Neural crest cell (in vitro differentiated cells): ENCODE measurements at places on chromosomes 16 and 17. TPM values are rescaled to one million over a fixed set of nuclear protein-coding genes. Genes with fewer than 3 reads are reported as not detected.

- H3K27ac ChIP-seq = no peak overlapping the region
- DNase-seq = no peak
- H3K36me3 ChIP-seq = peaks cover 18% of the 10 kb centered on the region
- H3K4me1 ChIP-seq = peaks cover 9% of the 10 kb centered on the region
- H3K27me3 ChIP-seq = no peaks in the 10 kb centered on the region
These were observed 21.1 kb downstream of the CDR2 start for GRCh38 chr16:22353191-22353919.

GRCh38 chr16:88479793-88480760 is 27.0 kb downstream of the ZFPM1 start:
- H3K4me3 ChIP-seq = no peak overlapping the region
- no peak for DNase-seq

DNA sequence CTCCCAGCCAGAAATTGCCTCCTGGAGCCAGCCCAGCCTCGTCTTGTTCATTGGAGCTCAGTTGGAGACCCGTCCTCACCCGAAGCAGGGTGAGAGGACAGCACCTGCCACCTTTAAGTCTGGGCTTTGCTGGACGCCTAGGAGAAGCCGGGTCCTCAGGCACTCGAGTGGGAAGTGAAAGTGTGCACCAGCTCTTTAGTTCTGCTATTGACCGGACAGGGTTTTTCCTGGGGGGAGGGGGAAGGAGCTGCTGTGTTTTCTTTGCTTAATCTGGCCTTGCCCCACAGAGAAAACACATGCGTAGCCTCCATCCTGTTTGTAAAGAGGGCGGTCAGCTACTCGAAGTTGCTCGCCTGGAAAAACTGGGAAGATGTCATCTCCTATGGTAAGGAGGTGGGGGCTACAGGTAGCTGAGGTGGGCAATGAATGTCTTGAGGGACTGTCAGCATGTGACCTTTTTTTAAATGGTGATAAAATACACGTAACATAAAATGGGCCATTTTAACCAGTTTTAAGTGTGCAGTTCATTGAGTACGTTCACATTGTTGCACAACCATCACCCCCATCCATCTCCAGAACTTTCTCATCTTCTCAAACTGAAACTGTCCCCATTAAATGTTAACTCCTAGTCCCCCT is 34.4 kb downstream of the CMIP start:
- peaks cover 45% of the 10 kb centered on the region for H3K4me1 ChIP-seq
- DNase-seq = no peak
- H3K36me3 ChIP-seq = peaks cover 17% of the 10 kb centered on the region
- no peak overlapping the region for H3K4me3 ChIP-seq

DNA sequence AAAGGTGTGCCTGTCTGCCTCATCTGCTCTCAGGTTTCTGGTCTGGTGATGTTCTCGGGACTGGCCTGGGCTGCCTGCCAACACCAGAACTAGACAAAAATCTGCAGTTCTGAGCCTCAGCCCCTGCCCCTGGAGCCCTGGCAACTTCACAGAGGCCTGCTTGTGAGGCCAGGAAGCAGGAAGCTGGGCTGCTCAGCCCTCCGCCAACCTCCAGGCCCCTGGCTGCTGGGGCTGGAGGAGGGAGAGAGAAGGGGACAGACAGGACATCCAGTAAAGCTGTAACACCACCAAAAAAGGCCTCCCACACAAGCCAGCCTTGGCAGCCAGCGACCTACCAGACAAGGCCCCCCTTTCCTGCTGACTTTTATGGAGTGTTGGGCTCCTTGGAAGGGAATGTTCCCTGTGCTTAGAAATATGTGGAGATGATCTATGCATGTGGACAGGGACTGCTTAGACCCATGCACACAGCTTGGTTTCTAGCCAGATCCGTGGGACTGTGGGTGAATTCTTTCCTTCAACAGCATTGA is 157.6 kb downstream of the XYLT1 start:
- peak overlapping the region; percentile 28 for H3K27ac ChIP-seq
- no peaks in the 10 kb centered on the region for H3K27me3 ChIP-seq
- no peak for DNase-seq
- no peaks in the 10 kb centered on the region for H3K36me3 ChIP-seq

The GDPD1 gene
- total RNA-seq = 10.7 and 13.4 TPM in 2 replicates

The TANGO6 gene
- 19.5 and 21.1 TPM in 2 replicates for total RNA-seq
